ENCODE measurements at places on chromosomes 1 and 21.

- DNase-seq: no peak
These were observed 59.3 kb downstream of the VANGL1 start for GRCh38 chr1:115701090-115701489.

DNA sequence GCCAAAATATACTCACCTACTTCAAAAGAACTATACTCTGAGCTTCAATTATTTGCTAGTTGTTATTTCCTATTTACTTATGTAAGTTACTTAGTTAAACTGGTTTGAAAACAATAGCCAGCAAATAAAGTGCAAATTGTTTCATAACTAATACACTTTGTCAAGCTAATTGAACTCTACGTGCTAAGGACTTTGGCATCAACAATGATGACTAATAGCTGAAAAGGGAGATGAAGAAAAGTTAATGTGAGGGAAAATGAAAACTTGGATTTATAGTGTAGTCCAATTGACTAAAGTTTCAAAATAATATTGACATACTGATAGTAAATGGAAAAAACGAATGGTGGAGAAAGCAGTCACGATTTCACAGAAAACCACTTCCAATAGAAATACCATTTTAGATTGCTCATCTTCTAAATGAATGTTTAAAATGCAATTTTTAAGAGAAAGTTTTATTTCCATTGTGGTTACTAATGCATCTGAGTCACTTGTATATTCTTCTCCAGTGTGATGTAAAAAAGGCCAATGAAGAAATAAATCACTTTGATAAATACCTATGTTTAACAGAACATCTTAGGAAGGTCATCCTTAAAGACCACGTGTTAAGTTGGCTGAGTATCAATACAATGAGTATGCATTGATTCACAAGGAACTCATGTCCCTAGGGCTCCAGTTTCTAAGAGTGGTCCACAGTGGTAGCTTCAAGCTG, 455.2 kb downstream of the LTN1 start:
- no peak for DNase-seq

DNA sequence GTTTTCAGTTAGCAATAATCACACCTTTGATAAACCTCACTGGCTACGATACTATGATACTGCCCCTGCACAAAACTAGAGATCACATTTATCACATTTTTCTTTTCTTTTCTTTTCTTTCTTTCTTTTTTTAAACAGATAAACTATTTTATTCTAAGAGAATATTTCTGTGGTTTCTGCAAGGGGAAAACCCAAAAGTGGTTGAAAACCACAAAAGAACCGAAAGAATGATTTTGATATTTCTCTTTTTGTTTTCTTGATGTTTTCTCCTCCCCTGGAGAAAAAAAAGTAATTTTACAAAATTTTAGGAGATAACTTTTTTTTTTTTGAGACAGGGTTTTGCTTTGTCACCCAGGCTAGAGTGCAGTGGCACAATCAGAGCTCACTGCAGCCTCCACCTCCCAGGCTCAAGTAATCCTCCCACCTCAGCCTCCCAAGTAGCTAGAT, 18.4 kb upstream of the FRRS1 start:
- DNase-seq: no peak

DNA sequence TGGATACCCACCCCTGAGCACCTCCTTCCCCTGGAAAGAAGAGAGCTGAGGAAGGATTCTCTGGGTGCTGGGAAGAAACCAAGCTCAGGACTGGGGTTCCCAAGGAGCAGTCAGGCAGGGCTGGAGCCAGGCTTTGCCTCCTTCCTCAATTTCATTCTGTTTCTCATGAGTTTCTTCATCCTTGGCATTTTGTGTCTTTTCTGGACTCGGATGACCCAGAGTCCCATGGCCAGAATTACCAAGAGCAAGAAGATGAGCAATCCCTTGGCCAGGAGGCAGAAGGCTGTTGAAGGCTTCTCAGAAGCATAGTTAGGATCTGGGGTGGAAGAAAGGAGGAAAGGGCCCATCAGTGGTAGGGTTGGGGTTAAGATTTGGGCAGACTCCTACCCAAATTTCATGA, 2.5 kb downstream of the SLAMF9 start:
- no peak for DNase-seq

- no peak for DNase-seq
These were observed 95.9 kb downstream of the PTPN14 start for GRCh38 chr1:214455479-214455878.
